EL (cell line): ENCODE measurements at places on chromosomes 6 and 20.

DNA sequence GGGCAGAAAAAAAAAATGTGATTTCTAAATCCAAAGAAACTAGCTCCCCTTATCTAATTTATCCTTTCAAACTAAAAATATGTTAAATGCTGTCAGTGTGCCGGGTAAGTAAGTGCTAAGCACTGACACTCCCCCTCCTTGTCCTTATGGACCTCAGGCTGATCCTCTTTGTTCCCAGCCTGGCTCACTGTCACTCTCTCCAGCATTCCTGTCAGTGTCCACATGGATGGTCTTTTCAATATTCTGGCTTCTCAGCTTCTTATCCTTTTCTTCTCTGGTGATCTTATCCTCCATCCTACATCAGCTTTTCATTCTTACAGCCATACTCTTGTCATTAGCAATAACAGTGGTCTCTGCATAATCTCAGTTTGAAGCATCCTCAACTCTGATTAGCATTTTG is 55.0 kb downstream of the BCKDHB start:
- no peak for DNase-seq

DNA sequence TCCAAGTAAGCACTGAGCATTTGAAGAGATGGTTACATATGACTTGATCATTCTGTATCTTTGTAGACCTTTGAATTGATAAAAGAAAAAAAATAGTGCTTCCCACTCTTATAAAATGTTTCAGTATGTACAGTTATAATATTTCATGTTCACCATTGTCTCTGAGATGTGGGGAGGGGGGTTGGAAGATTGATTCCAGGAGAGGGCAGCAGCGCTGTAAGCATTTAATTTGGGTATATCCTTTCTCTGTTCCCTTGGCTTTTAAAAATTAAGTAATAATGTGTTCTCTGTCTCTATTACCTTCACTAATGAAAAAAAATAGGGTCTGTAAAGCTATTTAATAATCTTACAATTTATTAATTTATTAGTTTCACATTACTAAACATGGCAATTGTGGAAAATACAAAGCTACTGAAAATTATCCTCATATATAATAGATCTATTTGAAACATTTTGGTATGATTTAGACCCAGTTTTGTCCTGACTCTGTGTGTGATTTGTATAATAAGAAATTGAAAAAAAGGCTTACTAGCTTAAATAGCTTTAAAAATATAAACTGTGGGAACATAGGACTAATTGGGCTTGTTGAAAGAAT is 341.2 kb downstream of the CDKAL1 start:
- peak; percentile 37 for DNase-seq

GRCh38 chr6:41413250-41413649 is 77.8 kb downstream of the NCR2 start:
- no peak for DNase-seq

DNA sequence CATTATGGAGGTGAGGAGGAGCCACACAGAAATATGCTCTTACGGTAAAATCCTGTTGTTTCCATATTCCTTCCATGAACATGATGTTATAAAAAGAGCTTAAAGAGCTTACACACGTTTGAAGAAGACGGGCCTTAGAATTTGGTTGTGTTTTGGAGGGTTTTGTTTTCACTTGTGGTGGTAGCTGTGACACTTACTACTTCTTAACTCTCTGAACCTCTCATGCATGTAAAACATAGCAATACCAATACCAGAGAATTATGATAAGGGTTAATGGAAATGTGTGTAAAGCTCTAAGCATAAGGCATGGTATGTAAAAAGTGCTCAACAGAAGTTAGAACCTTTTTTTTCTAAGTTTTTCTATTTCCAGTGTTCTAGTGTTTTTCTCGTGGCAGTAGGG is 256.1 kb upstream of the KCNQ5 start:
- no peak for DNase-seq

- DNase-seq, result no peak
Observed at GRCh38 chr20:46599227-46599987, 49.0 kb upstream of the OCSTAMP start.

GRCh38 chr6:130931683-130932082 is 104.5 kb downstream of the SMLR1 start:
- DNase-seq, result no peak

DNA sequence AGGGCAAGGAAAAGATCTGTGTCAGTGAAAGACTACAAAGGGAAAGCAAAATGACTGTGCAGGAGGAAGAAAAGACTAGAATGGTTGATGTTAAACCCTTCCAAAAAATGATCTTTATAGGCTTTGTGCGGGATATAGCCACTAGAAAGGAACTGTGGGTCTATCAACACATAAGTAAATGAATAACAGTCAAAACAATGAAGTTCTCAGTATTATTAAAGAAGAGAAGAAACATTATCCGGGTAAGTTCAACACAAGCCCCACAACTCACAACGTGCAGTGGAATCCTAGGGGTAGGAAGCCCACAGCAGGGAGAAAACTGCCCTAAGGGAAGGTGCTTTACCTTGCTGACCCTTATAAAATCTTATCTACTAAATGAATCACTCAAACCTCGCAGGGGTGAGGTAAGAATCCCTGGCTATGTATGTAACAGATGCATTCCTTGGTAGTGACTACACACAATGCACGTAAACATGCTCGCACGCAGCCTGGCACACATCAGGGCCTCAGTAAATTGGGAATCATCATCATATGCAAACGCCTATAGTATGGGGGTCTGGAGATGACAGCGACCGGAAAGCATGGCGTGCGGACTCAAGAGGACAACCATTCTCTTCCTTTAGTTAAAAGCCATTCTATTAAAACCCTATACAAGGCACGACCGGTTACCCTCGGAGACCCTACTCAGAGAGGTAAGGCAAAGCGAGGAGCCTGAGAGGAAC is 11.3 kb downstream of the TFAP2A start:
- DNase-seq, result peak; percentile 95

DNA sequence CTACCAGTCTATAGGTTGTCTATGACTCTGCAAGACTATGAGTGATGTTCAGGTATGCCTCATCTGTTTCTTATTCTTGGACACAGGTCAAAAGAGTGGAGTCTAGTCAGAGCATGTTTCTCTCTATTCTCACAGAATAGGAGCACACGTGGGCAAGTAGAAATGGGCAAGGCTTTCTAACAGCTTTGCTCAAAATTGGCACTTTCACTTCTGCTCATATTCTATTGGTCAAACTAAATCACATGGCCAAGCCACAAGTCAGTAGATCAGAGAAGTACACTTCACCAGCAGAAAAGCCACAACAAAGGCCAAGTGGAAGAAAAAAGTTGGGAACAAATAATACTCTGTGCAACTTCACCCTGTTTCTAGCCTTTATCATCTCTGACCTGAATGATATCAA is 354.5 kb upstream of the SYNCRIP start:
- DNase-seq, result no peak

GRCh38 chr6:167475947-167476346 is 151.1 kb downstream of the TTLL2 start:
- no peak for DNase-seq

- no peak for DNase-seq
Observed at GRCh38 chr6:44203955-44204354, 12.8 kb upstream of the MYMX start.

DNA sequence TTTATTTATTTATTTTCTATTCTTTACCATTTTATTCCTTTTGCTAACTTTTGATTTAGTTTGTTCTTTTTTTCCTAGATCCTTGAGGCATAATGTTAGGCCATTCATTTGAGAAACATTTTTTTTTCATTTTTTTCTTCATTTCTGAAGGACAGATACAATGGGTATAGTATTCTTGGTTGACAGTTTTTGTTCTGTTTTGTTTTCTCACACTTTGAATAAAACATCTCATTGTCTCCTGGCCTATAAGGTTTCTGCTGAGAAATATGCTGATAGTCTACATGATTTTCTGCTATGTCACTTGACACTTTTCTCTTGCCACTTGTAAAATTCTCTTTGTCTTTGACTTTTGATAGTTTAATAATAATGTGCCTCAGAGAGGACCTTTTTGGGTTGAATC is 294.6 kb upstream of the EPHA7 start:
- no peak for DNase-seq

- DNase-seq, result no peak
Observed at GRCh38 chr20:20821484-20822260, 109.2 kb upstream of the RALGAPA2 start.

- no peak for DNase-seq
Observed at GRCh38 chr6:113888956-113889630, 31.9 kb downstream of the MARCKS start.

GRCh38 chr6:68967549-68968300 is 332.6 kb downstream of the ADGRB3 start:
- peak; percentile 44 for DNase-seq

DNA sequence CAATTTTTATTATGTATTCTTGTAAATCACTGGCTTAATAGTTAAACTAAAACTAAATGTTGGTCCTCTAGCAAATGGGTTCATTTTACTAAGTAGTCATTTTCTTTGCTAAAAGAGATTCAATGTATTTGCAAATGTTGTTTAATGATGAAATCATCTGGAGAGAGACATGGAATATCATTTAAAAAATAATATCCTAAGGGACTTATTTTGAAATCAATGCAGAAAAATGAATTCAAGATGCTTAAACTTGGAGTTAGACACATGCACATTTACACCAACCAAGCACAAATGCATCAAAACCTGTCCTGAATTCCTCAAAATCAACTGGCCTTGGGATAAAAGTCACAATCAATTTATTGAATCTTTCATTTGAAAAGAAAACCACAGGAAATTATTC is 165.0 kb upstream of the RNF217 start:
- DNase-seq, result no peak

- DNase-seq, result peak; percentile 55
Observed at GRCh38 chr6:105170059-105170458, 9.8 kb downstream of the POPDC3 start.

GRCh38 chr6:162976141-162976540 is 248.4 kb downstream of the PACRG start:
- DNase-seq, result no peak

- DNase-seq, result no peak
Observed at GRCh38 chr6:16904957-16905356, 143.7 kb upstream of the ATXN1 start.

DNA sequence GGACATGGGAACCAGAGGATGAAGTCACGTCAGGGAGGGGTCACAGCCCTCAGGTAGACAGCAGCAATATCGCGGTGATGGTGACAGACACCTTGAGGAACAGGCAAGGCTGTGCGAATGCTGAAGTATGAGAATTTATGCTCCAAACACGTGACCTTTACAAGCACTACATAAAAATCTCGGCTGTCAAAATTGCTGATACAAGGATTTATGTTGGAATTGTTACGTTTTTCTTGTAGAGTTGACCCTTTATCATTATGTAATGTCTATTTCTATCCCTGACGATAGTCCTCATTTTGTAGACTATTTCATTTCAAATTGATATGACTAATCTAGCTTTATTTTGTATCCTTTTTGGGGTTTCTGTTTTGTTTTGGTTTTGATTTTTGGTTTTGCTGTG is 311.1 kb downstream of the C6orf118 start:
- DNase-seq, result no peak

GRCh38 chr20:50750145-50750671 is 18.8 kb downstream of the PARD6B start:
- DNase-seq, result no peak

DNA sequence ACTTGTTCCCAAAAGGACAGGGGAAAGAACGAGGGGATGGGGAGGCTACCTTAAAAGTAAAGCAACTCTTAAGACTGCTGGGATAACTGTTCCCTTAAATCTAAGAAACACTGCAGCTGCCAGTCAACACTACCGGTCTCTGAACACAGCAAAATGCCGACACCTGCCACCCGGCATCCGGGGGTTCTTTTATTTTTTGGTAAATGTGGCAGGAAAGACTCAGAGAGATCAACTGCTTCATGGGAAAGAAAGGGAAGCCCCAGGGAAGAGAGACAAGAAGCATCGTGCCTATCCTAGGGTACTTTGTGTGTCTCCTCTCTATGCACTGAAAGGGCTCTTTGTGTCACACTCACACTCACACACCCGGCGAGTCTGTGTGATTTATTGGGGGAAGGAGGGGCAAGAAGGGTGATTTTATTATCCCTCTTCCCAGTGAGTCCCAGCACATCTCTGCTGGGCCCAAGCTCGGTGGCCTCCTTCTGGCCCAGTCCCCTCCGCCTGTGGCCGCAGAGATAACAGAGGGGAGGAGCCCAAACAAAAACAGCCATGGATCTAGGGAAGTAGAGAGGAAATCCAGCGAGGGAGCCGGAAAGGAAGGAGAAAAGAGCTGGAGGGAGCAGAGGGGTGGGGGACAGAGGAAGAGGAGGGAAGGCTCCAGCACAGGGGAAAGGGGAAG is 1.4 kb downstream of the FYN start:
- peak; percentile 67 for DNase-seq

- no peak for DNase-seq
Observed at GRCh38 chr6:70171236-70171635, 131.6 kb downstream of the COL9A1 start.

GRCh38 chr20:39775110-39775509 is 813.0 kb downstream of the DHX35 start:
- peak; percentile 59 for DNase-seq

DNA sequence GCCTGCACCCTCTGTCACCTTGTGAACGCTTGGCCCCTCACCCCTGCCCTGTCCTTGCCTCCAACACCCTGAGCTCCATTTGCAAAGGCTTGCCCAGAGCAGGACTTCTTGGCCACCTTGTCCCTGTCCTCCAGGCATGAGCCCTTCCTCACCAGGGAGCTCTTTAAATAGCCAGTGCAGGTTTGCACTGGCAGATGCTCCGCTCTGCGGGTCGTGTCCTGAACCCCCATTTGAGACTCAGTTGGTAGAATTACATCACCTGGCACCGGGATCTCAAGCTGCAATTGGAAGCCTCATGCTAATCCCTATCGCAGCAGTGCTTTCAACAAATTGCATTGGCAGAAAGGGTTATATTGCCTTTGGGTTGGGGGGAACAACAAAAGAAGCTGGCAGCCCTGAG is 85.9 kb downstream of the TRMT6 start:
- no peak for DNase-seq

DNA sequence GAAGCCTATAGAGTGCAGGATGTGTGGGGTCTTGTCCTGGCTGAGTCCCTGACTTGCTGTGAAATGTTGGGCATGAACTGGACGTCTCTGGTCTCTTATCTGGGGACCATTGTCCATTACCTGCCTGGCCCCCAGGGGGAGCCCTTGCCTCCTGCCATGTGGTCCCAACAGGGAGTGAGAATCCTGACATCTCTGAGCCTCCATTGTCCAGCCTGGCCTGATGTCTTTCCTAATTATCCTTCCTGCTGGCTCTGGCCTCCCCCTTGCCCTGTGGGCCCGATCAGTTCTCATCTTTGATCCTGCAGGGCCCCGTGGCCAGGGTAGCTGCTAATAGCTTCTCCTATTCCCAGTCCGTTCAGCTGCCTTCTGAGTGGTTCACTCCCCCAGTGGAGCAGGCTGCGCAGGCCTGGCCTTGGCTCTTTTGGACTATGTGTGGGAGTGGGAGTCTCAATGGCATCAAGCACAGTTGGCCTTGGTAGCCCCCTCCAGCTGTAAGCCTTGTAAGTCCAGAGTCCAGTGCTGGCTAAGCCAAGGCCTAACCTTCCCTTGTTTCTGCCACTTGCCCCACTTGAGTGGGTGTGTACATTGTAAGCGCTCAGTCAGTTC is 77.9 kb upstream of the RALY start:
- peak; percentile 39 for DNase-seq
